Muscle of arm (tissue), 14 donors: ENCODE measurements at places on chromosomes 12 and 14.

- no peak for DNase-seq
These were observed 17.7 kb downstream of the STXBP6 start for GRCh38 chr14:25032092-25032784.

- no peak for DNase-seq
These were observed 703.5 kb upstream of the TBX3 start for GRCh38 chr12:115387467-115387901.

DNA sequence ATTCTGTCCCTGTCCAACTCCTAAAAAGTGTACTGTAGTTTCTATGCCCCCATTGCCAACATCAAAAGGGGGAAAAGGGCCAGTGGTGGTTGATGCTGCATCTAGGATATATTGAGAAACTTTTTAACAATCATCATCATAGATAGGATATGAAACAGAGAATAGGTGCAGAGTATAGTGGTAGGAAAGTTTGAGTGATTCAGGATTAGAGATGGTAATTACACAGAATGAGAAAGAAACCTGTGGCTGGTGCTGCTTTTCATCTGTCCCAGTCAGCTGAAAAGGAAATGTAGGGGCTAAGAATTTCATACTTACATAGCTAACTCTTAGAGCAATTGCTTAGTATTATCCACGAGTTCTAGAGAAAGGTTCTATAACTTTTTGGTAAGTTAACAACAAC, 67.6 kb downstream of the GTF2A1 start:
- no peak for DNase-seq

- no peak for DNase-seq
These were observed 392.3 kb downstream of the MED13L start for GRCh38 chr12:115885040-115885690.

DNA sequence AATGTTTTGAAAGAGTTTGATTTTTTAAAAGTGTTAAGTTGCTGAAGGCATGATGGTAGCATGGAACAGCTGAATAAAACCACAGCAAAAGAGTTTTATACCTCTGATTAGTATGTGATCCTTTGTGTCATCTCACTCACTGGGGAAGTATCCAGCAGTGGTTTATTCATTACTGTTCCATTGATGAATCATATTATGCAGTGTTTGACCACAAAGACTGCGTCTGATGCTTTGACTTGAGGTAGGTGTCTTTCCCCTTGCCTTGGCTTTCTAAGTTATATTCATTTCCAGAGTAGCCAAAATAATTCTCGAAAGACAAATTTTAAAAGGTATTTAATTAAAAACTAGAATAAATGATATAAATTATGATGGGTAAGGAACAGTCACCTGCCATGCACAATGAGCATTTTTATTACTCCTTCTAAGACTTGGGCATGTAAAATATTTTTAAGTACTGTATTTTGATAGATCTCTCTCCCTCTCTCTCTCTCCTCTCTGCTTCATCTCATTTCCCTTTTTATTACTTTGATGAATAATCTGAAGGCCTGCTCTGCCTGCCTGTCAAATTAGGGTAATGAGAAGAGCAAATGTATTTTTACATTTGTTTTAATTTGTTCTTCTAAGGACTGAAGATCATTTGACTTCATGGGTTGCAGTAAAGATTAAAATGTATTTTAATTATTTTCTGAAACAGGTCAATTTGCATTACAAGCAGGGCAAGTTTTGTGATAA, 164.9 kb downstream of the NAV3 start:
- no peak for DNase-seq

DNA sequence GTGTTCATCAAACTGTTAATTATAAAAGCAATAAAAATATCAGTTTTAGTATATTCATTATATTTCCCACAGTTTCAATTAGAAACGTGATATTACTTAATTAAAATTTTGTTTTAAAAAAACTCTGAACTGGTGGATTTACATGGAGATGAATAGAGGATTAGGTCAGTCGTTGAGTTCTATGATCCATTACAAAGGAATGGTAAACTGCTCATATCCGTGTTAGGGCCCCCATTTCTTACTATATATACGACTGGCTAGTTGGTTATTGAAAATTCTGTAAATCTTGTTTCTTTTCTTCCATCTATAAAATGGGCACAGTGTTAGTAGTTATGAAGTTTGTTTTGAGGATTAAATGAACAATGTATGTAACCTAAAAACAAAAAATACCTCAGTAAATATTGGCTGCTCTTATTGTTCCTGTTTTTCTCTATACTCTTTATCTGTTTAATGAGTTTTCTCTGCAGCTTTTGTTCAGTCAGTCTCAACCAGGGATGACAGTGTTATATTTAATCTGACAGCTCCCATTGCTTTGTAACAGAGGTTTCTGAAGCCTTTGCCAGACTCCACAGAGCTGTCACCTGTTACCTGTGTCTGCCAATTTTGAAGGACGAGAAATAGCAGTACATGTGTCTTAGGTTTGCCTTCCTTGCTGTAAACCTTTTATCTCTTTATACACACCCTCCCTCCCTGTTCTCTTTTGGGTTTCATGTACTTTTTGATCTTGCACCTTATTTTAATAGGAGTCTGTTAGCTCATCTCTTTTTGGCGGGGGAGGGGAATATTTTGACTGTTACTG, 41.5 kb downstream of the FRS2 start:
- no peak for DNase-seq

DNA sequence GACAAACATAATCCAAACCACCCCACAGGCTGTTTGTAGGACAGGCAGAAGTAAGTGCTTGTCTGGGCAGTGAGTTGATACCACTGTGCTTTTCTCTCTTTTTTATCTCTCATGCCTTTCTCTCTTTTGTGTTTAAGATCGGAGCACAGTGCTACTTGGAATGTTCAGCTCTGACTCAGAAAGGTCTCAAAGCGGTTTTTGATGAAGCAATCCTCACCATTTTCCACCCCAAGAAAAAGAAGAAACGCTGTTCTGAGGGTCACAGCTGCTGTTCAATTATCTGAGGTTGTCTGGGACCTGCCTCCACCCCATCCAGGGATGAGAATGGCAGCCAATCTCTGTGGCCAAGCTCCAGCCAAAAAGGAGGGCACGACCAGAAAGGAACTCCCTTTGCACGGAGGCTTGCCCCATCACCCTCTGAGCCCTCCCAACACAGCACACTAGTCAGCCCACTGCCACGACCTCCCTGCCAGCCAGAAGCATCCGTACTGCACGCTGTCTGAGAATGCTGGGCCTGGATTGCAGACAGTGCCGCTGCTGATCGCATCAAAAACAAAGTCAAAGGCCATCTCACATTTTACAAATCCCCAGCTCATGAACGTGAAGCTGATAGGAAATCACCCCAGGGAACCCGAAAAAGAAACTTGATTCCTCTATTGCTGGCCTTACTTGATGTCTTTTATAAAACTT, 27.8 kb downstream of the GPHB5 start:
- no peak for DNase-seq

- DNase-seq: no peak
These were observed 881 bp upstream of the PUS1 start for GRCh38 chr12:131928080-131928710.

DNA sequence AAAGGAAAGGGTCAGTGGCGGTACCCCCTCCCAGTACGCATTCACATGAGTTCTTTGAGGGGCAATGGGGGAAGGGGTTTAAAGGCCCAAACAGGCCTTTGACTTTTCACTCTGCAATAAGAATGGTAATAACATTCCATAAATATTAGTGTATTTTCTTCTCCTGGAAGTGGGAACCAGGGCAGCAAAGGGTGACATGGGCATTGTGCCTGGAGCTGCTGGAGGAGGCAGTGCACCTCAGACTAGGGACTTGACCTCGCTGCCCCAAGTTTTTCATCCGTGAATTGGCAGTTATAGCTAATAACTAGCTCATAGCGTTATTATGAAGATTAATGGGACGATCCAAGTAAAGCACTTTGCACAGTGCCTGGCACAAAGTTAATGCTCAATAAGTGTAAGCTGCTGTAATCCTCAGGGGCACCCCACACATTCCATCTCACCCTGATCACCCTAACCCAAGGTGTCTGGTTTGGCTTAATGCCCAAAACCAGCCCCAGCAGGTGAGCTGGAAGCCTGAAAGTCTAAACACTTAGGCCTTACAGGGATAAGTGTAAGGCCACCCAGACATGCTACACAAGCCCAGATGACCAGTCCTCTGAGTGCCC, 2.8 kb upstream of the KCNH3 start:
- no peak for DNase-seq

DNA sequence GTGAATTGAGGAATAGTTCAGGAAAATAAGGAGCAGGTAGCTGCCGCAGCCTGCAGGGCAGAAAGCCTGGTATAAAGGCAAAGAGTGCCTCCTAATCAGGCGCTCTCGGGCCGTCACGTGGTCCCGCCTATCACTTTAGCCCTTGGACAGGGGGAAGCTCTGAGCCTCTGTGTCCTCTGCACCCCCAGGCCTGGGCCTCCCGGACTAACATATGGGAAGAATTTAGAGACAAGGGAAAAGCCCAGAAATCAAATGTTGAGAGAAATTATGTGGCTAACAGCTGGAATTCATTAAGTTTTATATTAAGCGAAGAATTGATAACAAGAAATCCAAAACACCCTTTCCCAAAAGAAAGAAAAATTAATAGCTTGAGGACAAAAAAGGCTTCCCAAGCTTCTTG, 417.7 kb downstream of the ATP23 start:
- DNase-seq: peak; percentile 82

DNA sequence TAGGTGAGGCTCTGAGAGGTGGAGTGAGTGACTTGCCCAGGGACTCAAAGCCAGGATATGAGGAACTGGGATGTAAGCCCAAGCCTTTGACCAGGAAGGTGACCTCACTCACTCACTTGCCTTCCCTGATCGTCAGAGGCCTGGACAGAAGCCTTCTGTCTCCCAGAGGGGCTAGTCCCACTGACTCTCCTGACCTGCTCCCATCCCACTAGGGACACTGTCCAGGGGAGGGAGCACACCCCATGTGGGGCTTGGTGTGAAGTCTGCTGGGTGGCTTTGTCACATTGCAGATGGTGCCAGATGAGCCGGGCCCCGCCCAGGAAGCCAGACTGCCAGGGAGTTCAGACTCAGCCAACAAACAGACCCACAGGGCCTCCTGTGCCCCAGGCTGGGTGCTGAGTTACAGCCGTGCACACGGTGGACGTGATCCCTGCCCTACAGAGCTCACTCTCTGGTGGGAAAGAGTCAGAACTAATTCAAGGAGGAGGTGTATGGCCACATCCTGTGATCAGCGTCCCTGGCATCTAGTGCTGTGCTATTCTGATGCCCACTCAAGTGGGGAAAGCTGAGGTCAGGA, 28.3 kb downstream of the MMAB start:
- DNase-seq: no peak

GRCh38 chr12:70078161-70078560, 165.1 kb upstream of the CNOT2 start:
- DNase-seq: no peak

DNA sequence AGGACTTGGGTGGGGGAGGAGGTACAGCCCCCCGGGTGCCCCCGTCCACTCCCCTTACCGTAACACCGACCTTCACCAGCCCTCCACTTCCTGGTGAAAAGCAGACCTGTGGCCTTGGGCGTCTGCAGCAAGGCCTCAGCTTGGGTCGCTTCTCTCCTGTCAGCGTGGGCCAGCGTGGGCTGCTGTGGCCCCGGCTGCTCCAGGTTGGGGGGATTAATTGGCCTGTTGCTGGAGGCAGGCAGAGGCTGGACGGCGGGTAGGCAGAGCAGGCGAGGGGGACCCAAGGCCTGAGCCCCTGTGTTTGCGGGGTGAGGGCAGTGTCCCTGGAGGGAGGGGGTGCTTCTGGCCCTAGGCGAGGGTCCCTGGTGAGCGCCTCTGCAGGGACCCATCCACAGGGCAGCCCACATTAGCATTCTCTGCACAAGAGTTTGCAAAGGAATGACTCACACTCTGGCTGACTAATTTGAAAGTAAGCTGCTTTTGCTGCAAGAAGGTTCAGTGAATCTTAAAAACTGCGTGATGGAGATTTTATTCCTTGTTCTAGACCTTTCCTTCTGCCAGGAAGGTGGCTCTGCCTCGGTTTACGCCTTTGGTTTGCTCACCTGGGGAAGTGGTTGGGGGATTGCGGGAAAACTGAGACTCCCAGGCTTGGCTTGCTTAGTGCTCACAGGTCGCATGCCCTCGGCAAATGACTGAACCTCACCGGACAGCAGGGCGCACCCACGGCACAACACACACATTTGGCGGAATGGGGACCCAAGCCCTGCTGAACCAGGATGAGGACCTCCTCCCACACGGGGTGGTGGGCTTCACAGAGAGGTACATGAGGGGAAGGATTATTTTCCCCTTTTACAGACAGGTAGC, 37.9 kb upstream of the DLK1 start:
- DNase-seq: no peak

GRCh38 chr12:18428416-18428815, 167.1 kb downstream of the PIK3C2G start:
- no peak for DNase-seq

GRCh38 chr12:61991661-61992060, 268.5 kb upstream of the USP15 start:
- DNase-seq: no peak

GRCh38 chr12:105084251-105085250, at the start of gene ALDH1L2:
TSS of gene ALDH1L2 (minus strand) at chr12:105084458. CDS start at chr12:105084436, 22 bp downstream.
- peak; percentile 69 for DNase-seq

- no peak for DNase-seq
These were observed 761.6 kb downstream of the BCL11B start for GRCh38 chr14:98510392-98510791.

DNA sequence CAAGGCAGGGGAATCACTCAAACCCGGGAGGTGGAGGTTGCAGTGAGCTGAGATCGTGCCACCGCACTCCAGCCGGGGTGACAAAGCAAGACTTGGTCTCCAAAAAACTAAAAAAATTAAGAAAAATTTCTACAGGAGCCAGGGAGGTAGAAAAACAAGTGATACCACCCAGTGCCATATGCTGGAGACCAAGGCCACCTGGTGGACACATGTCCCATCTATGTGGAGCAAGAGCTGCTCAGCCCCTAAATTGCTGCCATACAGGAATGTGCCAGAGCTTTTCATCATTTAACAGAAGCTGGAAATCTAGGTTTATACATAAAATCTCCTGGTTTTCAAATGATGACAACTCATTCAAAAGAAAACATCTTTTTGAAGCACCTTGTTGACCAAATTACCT, 61.4 kb upstream of the ELK3 start:
- no peak for DNase-seq

DNA sequence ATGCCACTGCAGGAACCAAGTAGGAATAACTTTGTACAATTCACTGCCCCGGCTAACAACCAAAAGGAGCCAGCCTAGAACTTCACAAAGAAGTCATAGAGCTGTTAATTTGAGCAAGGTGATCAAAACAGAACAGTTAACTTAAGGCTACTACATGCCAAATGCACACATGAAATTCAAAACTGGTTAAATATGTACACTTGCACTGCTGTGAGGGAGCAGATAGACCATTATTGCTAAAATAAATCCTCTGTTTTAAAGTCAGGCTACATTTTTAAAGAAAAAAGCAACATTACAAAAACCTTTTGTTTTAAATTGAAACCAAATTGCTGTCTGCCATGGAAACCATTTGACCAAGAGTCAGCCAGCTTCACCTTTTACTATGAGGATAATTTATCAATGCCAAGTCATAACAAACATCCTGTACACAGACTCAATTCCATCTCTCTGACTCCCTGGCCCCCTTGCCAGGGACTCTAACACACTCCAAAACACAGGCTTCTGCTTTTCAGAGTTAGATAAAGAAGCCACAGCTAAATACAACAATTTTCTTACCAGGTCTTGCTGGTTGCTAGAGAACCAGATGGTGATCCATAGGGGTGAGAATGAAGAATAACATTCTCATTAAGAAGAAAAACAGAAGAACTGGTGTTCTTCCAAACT, 84.0 kb downstream of the LRP6 start:
- DNase-seq: no peak

- DNase-seq: no peak
These were observed 254.4 kb upstream of the DIO2 start for GRCh38 chr14:80465546-80466220.

GRCh38 chr12:9702255-9702654, 30.6 kb downstream of the CLECL1 start:
- no peak for DNase-seq
